ENCODE measurements at places on chromosomes 7 and 10. TPM values are rescaled to one million over a fixed set of nuclear protein-coding genes. Genes with fewer than 3 reads are reported as not detected.

DNA sequence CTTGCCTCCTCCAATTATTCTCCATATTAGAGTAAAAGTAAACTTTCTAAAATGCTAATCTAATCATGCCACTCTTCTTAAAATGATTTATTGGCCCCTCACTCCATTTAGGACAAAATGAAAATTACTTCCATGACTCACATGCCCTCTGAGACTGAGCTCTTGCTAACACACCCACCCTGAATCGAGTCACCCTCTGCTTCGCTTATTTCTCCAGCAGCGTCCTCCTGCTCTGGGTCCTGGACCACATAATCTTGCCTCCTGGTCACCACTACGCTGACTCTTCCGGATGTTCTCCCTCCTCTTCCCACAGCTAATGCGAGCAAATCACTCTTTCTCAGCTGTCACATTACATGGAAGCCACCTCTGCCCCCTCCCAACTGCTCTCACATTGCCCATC lies 384.0 kb upstream of the FZD8 start:
- DNase-seq = no peak

DNA sequence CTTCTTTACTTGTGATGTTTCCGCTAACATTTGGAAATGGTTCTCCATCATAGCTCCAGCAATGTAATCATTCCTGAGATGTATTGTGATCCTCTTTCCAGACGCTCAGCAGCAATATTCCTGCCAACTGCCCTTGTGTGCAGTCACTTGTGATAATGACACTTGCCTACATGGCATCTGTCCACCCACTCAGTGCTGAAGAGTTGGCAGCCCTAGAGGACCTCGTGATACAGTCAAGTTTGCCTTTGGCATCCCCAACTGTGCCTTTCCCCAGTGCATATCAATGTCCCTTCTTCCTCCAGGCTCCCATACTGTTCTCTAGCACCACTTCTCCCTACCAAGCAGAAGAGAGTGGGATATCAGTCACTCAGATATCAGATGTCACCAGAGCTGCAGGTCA lies 64.9 kb downstream of the MYOF start:
- DNase-seq = no peak

NOS3 gene
- total RNA-seq = 1.2 TPM

DNA sequence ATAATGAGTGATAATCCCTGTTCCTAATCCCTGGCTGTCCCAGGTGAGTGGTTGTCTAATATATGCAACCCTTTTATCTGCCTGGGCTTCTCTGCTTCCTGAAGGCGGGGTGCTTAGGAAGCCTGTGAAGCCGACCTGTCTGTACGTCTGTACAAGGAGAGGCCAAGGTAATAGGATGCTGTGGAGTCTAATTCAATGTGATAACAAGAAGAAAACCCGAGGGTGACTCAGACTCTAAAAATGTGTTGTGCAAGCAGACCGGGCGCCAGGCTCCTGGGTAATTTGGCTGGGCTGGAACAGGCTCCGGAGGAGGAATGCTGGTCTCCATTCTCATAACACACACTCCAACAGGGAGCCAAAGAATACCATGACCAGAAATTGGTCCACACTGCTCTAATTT lies 43.6 kb downstream of the THNSL1 start:
- peak; percentile 51 for DNase-seq

GRCh38 chr10:130578532-130579289 lies 442.5 kb downstream of the GLRX3 start:
- DNase-seq = no peak

DNA sequence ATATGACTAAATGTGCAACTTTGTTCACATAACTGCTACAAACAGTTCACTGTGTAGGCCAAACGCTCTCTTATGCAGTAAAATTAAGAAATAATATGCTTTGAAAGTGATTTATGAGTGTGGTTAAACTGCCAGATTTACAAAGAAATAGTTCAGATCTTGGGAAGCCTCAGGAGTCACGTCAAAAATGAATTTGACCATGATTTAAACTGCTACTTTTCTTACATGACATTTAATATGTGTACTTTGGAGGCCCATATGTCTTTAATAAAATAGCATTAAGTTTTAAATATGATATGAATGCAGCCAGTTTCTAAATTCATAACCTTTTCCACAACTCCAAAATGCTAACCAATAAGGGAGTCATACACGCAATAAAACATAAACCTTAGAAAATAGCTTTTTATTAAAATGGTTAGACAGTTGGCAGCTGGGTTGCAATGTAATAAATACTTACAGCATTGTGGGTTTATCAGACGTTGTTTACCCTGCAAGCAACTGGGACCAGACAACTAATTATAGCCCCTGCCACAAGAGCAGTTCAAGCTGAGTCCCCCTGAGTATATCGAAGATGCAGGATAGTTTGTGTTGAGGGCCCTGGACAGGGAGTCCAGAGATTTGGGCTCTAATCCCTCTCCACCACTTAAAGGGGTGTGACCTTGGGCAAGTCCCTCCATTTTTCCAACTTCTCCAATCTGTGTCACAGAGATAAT lies 640.4 kb downstream of the LRMDA start:
- DNase-seq = no peak

DNA sequence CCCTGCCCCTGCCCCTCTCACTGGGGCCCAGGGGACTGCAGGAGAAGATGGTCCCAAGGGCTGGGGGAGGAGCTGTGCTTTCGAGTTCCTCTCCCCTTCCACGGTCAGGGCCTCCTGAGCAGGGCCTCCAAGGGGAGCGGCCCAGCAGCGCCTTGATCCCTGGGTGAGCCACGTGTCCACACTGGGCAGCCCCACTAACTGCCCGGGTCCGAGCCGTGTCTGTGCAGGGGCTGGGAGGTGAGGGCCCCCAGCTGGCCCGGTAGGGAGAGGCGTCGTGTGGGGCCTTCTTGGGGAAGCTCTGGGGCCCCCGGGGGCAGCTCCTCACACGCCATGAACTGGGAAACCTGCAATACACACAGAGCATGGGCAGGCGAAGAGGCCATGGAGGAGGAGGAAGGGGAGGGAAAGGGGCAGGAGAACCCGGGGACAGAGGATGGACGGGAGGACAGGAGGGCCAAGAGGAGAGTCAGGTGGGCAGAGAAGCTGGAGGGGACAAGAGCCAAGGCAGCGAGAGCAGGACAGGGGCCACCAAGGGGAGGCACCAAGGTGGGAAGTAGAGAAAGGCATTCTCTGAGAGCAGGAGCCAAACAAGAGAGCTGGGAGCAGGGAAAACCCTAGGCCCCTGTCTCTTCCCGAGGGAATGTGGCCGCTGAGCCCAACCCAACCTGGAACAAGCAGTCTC lies 32.8 kb downstream of the KCNH2 start:
- DNase-seq = no peak

ADRA2A gene
- total RNA-seq = not detected

- DNase-seq = no peak
Observed at GRCh38 chr7:39721919-39722597, 98.7 kb downstream of the RALA start.

CALHM2 gene
- total RNA-seq = 4.6 TPM

- peak; percentile 66 for DNase-seq
Observed at GRCh38 chr7:22730921-22731654, 4.1 kb downstream of the IL6 start.

NKX2-3 gene
- total RNA-seq = not detected

NAT16 gene
- 0.12 TPM for total RNA-seq

DNA sequence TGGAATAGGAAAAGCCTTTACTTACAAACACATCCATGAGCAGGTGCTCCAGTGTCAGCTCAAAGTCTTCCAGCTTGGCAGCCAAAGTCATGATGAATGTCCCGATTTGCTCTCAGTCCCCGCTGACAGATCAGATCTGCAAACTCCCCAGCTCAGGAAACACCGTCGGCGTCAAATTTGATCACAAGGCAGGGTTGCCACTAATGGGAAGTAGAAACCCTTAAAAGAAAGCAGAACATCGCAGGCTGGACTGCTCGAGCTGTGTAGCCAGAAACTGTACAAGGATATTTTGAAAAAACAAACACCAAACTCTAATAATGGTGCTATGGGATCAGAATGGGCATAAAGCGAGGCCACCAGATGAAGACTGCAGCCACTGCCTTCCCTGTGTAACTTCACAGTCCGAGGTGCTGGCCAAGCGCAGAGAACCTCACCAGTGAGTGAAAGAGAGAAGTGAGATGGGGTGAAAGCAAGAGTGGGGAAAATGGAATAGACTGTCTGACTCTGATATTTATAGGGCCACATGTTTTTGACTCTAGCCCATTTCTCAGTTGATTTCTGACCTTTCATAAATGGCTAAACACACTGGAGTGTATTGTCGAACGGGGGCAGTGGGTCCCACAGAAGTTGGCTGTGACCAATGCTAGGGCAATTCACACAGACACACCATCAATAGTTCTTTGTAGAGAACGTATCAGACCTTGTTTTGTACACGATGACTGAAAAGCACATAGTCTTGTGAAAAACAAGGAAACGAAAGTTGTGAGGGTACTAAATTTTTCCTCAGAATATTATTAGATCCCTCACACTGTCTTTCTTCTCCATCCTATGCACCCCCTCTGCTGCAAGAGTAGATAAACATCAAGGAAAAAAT lies 306.2 kb downstream of the FRMD4A start:
- no peak for DNase-seq

MBL2 gene
- total RNA-seq = not detected

GRCh38 chr10:676178-676577 lies 13.3 kb downstream of the DIP2C start:
- DNase-seq = no peak

- DNase-seq = no peak
Observed at GRCh38 chr10:88116481-88116880, 253.1 kb downstream of the PTEN start.

CACNB2 gene
- not detected for total RNA-seq

CCZ1 gene
- 29.2 TPM for total RNA-seq

GRCh38 chr7:32043688-32044087 lies 26.5 kb downstream of the PDE1C start:
- peak; percentile 93 for DNase-seq

GRCh38 chr7:95479992-95480624 lies 5.6 kb upstream of the ASB4 start:
- no peak for DNase-seq

- no peak for DNase-seq
Observed at GRCh38 chr10:62047960-62048383, 146.5 kb downstream of the ARID5B start.

MSS51 gene
- 0.80 TPM for total RNA-seq

DNA sequence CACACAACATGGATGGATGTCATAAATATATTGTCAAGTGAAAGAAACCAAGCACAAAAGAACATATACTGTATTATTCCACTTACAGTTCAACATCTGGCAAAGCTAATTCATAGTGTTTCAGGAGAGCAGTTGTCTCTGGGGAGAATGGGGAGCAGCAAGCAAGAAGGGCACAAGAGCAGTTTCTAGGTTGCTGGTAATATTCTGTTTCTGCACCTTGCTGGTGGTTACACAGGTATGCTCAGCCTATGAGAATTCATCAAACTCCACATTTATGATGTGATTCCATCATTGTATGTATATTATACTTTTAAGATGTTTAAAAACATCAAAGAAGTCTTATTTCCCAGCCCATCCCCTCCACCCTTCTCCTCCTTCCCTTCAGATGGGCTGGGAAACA lies 18.1 kb upstream of the PALS2 start:
- no peak for DNase-seq

GPR26 gene
- total RNA-seq = not detected

TUBAL3 gene
- not detected for total RNA-seq

ANKRD61 gene
- not detected for total RNA-seq

PKD2L1 gene
- total RNA-seq = not detected
